ENCODE measurements at places on chromosomes 6 and 20.
A peak's percentile ranks its signal among the peaks of the same experiment; 100 is the strongest.

- DNase-seq: no peak
These were observed 44.4 kb downstream of the RNGTT start for GRCh38 chr6:88919032-88919431.

DNA sequence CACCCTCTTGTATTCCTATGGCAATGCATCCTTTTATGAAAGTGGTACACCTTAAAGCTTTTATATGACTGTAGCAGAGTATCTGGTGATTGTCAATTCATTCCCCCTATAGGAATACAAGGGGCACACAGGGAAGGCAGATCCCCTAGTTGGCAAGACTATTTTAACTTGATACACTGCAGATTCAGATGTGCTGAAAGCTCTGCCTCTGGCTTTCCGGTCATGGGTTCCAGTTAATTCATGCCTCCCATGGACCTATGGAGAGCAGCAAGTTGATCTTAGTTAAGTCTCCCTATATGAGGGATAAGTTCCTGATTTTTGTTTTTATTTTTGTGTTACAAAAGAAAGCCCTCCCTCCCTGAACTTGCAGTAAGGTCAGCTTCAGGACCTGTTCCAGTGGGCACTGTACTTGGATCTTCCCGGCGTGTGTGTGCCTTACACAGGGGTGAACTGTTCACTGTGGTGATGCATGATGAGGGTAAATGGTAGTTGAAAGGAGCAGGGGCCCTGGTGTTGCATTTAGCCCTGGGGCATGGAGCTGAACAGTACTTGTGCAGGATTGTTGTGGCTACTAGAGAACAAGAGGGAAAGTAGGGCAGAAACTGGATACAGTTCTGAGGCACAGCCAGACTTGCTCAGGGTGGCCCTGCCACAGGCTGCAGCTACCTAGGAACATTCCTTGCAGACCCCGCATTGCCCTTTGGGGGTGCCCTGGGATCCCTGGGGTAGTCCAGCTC, 292.1 kb downstream of the ESR1 start:
- DNase-seq: no peak

DNA sequence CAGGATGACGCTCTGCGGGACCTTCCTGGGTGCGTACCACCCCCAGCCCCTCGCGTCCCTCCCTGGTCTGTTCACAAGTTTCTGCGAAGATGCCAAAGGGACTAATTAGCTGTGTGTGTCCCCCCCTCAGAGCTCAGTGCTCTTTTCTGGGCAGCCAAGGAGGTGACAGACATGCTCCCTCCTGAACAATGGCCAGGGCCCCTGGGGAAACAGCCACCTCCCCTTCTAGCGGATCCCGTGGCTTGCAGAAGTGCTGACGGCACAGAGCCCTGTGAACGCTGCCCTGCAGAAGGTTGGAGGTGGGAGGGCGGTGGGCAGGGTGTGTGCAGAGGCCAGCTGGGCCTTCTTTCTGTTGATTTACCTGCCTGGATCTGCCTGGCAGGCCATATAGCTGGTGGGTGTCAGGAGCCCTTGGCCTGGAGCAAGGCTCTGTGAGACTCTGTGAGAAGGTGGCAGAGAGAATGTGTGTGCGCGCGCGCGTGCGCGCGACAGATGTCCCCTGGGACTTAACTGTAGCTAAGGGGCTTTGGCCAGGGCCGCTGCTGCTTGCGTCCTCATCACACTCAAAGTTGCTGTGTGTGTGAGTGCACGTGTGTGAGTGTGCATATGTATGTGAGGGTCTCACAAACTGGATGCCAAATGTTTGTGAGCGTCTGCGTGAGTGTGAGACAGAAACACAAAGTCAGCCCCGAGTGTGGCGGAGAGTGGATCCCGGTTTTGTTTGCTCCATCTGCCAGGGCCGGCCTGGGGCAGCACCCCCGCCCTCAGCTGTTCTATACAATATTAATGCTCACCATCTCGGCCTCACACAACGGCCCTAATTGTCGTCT, 3.5 kb upstream of the MYT1 start:
- DNase-seq: no peak

DNA sequence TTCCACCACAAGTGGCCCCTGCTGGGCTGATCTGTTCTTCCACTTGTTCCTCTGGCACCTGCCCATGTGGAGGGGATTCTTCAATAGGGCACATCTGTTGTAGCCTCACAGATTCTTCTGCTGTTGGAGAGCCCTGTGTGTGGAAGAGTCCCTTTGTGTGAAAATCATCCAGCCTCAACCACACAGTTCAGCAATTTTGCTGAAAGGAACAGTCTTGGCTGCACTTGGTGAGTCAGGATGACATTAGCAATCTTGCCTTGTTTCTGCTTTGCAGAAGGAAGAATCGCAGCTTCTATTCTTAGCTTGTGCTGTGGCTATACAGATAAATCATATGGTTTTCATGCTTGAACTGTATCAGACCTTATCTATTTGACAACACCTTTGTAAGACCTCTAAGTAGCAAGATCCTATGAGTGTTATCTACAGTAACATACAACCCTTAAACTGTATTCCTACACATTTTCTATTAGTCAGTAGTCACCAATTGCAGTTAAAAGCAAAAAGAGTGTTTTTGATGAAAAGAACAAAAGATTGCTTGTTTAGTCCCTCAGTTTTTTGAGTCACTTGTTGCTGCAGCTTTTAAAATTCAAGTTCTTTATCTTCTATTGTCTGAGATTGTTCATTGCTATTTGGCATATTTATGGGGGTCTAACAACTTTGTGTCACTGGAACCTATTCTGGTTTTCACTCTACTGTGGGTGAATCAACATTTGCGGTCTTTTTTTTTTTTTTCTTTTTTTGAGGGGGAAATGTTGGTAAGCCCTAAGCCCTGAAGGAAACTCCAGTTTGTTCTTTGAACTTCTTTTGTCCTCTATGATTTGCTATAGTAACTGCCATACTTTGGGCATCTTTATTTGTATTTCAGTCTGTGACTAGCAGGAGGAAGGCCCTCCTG, 231.6 kb downstream of the TFAP2B start:
- no peak for DNase-seq

GRCh38 chr6:159595173-159595572, 97.9 kb downstream of the SOD2 start:
- peak; percentile 39 for DNase-seq
